Stimulated activated CD4-positive, alpha-beta T cell treated with anti-CD3 and anti-CD28 coated beads, Interleukin-1b, Interleukin-23, amount 100 ng/mL, for 1 hour (primary cell): ENCODE measurements at places on chromosomes 6 and 20.

- no peak for DNase-seq
Observed at GRCh38 chr20:17810062-17810631, 110.4 kb downstream of the BANF2 start.

DNA sequence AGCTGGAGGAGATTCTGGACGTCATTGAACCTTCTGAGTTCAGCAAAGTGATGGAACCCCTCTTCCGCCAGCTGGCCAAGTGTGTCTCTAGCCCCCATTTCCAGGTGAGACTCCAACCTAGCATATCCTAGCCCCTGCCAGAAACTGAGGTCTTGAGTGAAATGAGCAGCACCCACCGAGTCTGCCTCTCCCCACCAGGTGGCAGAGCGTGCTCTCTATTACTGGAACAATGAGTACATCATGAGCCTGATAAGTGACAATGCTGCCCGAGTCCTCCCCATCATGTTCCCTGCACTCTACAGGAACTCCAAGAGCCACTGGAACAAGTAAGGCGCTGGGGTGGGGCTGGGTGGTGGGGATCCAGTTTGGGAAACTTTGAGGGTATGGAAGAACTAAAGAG is 4.6 kb downstream of the MEA1 start:
- DNase-seq: no peak

- no peak for DNase-seq
Observed at GRCh38 chr6:162177746-162178145, 549.8 kb downstream of the PRKN start.

DNA sequence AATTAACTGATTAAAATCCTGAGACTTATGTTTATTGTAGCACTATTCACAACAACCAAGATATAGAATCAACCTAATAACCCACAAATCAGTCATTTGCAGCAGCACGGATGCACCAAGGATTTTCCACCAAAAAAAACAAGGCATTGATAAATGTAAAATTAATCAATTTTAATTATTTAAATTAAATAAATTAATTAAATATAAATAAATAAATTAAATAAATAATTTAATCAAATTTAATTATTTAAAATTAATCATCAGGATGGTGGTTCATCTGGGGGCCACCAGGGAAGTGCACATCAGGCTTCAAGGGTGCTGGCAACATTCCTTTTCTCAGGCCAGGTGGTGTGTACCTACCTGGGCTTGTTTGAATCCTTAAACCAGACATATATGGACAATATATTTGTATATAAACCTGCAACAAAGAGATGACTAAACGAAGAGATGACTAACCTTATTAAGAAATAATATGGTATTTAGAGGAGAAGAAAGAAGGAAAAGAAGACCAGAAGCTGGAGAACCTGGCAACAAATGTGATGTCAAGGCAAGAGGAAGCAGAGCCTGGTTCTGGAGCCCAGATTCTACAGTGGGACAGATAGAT is 89.2 kb downstream of the CD164 start:
- DNase-seq: no peak

GRCh38 chr6:14858808-14859207 is 387.1 kb upstream of the JARID2 start:
- no peak for DNase-seq

DNA sequence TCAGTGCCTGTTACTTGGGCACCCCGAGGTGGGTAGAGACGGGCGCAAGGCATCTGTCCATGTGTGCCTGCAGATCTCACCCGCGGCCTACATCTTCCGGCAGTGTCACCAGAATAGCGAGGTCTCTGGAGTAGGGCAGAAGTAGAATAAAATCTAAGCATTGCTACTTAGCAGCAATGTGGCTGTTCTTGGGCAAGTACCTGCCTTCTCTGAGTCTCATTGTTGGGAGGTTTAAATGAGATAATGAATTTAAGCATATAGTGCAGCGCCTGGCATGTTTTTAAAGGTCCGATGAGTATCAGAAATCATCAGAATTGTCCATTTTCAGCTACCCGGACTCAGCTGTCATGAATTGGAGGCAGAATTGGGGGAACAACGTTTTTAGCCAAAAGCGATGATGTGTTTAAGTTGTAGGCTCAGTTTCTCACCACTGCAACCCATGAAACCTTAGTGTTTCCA is 800 bp downstream of the ABCC10 start:
- DNase-seq: no peak

DNA sequence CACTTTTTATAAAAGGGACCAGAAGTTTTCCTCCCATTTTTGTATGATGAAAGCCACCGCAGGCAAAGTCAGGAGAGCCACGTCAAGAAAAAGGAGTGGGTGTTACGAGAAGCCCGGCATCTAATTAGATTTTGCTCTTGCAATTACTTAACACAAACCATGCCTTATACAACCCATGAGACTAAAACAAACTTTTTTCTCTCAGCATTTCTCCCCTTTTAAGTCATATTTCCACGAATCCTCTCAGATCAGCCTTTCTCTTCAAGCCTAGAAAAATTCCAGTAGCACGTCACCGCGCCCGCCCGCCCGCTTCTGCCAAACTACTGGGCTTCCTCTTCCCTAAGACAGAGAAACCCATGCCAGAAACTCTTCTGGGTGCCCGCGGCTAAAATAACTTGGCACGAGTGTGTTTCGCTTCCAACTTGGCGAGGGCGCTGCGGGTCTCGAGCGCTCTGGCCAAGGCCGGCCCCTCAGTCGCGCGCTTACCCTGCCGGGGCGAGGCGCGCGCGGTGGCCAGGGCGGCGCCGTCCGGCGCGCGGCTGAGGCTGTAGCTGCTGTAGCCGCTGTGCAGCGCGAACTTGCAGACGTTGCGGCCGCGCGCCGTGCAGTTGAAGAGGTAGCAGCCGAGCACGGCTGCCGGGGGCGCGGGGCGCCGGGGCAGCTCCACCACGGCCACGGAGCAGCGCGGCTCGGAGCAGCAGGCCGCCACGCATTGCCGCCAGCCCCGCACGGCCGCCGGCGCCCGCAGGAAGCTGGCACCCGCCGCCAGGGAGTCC is 1.0 kb downstream of the LRP11 start:
- DNase-seq: no peak

- DNase-seq: no peak
Observed at GRCh38 chr6:72267470-72267869, 354.4 kb upstream of the KCNQ5 start.
